NCI-H2081 (cell line): ENCODE measurements at places on chromosomes 5 and 9.

GRCh38 chr5:52502460-52502999 lies 285.2 kb upstream of the ITGA1 start:
- peak; percentile 67 for DNase-seq

GRCh38 chr9:37026113-37026930 lies 7.7 kb downstream of the PAX5 start:
- peak; percentile 37 for DNase-seq

DNA sequence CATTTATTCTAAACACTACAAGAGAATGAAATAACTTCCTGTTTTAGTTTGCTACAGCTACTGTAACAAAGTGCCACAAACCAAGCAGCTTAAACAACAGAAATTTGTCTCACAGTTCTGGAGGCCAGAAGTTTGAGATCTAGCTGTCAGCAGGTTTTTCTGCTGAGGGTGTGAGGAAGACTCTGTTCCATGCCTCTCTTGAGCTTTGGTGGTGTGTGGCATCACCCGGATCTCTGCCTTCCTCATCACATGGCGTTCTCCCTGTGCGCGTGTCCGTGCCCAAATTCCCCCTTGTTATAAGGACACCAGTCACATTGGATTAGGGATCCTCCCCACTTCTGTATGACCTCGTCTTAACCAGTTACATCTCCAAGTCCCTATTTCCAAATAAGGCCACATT lies 97.7 kb downstream of the CFAP95 start:
- no peak for DNase-seq

DNA sequence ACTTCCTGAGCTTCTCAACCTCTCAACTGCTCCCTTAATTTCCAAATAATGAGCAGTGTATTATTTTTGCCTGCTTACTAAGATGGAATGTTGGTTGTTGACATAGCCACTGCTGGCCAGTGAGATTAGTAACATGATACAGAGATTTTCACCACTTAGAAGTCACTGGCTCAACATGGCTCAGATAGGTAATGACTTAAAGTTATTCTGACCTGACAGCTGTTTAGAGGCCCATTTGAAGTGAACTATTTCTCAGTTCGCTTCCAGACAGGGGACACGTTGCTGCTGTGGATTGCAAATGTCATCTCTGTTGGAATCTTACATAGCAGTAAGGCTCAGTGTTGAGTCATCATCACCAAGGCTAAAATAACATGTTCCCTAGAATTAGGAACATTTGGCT lies 490.2 kb downstream of the TLE4 start:
- DNase-seq, result no peak

- DNase-seq, result no peak
These were observed 139.1 kb downstream of the PLPPR1 start for GRCh38 chr9:101167490-101168134.

- DNase-seq, result peak; percentile 63
These were observed 4.5 kb downstream of the RNF208 start for GRCh38 chr9:137217276-137218211.

- peak; percentile 43 for DNase-seq
These were observed 470 bp downstream of the BAG1 start for GRCh38 chr9:33264003-33264472.

DNA sequence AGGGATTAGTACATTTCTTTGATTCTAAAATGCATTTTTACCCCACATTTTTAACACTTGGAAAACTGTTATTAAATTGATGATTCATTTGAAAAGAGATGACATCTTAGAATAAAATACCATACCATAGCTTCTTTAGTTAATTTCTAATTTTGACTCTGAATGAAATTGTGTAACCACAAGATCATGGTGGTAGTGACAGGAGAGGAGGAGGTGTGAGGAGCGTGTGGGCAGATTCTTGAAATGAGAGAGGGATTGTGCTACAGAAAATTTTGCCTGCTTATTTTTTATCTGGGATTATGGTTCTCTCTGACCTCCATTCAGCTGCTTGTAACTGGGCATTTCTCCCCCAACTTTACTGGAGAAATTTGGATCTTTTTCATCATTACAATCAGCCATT lies 173.3 kb upstream of the CLINT1 start:
- DNase-seq, result no peak

DNA sequence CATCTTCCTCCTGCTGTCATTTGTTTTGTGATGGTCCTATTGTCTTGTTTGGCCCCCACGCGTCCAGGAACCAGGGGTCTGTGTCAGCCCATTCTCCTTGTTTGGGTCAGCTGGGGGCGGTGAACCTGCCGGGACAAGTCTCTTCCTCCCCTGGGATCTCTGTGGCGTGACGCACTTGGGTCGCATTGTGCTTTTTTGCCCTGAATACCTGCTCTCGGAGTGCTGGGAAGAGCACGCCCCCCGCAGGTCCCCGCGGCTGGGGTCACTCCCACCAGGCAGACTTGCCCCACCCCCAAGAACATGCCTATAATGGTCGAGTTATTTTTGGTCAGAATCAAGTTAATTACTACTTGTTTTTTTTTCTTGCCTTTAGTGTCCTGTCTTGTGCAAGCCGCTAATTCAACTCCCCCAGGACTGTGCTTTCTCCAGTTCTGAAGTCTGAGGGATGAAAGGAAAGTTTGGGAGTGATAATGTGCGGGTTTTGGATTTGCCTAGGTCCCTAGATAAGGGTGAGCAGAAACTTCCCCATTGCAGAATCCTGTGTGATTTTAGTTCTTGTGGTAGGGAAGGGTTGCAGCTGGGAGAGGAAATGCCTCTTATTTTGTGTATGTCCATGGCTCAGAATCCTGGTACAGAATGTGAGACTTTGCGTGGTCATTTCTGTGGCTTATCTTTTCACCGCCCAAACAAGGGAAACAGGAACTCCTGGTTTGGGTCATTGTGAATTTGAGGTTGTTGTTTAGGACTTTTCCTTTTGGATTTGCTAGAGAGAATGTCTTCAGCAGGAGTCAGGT lies 789 bp downstream of the ACER2 start:
- DNase-seq, result peak; percentile 29

GRCh38 chr9:134325096-134325812 lies 1.0 kb upstream of the RXRA start:
- DNase-seq, result no peak

- DNase-seq, result no peak
These were observed 13.5 kb downstream of the SH3GLB2 start for GRCh38 chr9:129014608-129015007.
